ENCODE measurements at places on chromosomes 4 and X.

DNA sequence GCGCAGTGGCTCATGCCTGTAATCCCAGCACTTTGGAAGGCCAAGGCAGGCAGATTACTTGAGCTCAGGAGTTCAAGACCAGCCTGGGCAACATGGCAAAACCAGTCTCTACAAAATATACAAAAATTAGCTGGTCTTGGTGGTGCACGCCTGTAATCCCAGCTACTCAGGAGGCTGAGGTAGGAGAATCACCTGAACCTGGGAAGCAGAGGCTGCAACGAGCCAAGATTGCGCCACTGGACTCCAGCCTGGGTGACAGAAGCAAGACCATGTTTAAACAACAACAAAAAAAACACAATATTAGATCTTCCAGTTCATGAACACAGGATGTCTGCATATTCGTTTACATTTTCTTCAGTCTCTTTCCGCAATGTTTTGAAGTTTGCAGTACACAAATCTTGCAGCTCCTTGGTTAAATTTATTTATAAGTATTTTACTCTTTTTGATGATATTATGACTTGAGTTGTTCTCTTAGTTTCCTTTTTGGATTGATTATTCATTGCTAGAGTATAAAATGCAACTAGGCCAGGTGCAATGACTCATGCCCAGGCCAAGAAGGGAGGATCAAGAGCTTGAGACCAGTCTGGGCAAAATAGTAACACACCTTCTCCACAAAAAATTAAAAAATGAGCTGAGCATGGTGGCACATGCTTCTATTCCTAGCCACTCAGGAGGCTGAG, 30.4 kb upstream of the ABCG2 start:
- no peak for DNase-seq

DNA sequence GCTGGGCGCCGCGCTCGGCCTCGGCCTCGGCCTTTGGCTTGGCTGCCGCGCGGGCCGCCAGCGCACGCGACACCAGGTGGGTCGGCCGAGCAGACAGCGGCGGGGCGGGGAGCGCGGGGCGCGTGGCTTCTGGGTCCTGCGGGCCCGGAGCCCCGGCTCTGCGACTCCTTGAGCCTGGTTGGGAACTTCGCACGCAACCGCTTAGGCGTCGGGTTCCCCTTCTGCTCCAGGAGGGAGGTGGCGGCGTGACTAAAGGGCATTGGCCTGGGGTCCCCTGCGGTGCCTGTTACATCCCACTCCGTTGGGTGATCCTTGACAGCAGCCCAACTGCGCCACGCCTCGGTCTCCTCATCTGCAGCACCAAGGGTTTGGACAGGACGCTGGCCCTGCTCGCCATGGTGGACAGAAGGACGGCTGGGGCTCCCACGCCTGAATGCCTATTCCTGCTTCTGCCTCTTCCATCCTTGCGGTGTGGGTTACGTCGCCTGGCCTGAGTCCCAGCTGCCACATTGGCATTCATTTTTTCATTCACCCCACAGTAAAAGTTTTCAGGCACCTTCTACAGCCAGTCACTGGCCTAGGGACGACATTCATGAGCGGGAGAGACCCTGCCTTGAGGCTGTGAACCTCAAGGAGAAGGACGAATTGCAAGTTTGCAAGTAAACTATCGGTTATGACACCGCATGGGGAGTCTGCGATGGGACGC, 631 bp downstream of the EVC start:
- DNase-seq: peak; percentile 73

DNA sequence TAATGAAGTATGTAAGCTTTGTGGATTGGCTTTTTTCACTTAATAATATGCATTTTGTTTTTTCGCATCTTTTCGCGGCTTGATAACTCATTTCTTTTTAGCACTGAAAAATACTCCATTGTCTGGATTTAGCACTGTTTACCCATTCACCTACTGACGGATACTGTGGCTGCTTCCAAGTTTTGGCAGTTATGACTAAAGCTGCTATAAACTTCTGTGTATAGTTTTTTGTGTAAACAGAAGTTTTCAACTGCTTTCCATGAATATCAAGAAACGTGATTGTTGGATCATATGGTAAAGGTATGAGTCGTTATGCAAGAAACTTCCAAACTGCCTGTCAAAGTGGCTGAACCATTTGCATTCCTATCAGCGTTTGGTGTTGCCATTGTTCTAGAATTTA, 87.6 kb downstream of the BMP3 start:
- no peak for DNase-seq

- DNase-seq: no peak
Observed at GRCh38 chr4:81494031-81494431, 22.3 kb upstream of the RASGEF1B start.

- DNase-seq: peak; percentile 72
Observed at GRCh38 chr4:71189471-71189870, 149.3 kb upstream of the SLC4A4 start.

DNA sequence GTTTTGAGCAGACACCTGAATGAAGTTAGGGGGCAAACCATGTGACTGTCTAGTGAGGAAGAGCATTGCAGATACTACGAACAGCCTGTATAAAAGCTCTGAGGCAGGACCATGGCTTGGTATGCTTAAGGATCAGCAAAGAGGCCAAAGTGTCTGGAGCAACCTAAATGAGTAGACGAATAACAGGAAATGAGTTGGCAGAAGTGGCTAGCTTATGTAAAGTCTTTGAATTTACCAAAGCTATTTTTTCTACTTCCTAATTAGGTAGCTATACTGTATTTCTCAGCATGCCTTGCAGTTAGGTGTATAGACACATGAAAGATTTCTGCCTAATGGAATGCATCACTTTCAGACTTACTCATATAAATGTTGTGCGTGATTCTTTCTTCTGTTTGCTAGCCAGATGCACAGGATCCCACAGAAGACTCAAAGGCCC, 9.3 kb upstream of the GPRIN3 start:
- peak; percentile 54 for DNase-seq

- DNase-seq: peak; percentile 45
Observed at GRCh38 chr4:121307445-121308327, 73.1 kb downstream of the QRFPR start.

- peak; percentile 44 for DNase-seq
Observed at GRCh38 chr4:57051095-57051494, 59.1 kb downstream of the IGFBP7 start.

GRCh38 chr4:36172656-36173055, 71.7 kb downstream of the ARAP2 start:
- no peak for DNase-seq

GRCh38 chrX:27675493-27675892, 85.3 kb downstream of the DCAF8L2 start:
- no peak for DNase-seq

- DNase-seq: no peak
Observed at GRCh38 chr4:158443731-158444130, 78.0 kb upstream of the RXFP1 start.

DNA sequence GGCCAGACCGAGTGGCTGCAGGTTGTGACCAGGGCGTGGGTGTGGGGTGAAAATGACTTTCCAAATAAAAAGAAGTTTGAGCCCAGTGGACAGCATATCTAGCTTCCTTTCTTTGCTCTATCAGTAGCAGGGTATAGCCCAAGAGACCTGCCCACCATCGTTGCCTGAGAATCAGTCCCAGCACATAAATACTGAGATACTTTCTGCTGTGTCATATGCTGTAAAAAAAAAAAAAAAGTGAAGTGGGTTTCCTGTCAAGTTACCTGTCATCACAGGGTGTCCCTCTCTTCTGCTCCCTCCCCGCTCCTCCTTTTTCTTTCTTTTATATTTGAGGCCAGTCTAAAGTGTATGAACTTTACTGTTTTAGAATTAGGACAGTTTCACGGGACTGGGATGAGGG, 330.3 kb upstream of the BOD1L1 start:
- DNase-seq: no peak

DNA sequence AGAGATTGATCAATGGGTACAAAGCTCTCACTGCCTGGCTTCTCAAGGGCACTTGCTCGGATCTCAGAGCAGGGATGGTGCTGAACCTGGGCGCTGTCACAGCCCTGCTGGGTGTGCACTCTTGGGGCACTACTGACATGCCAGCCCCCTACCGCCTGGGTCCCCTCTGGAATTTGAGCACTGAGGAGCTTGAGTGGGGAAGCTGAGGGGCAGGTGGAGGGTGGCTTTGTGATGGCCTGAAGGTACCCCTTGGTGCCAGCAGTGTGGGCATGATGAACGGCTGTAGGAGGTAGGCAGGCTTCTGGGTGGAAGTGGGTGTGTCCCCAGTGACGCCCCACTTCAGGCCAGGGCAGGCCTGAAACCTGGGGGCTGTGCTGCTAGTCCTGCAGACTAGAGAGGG, 379.1 kb upstream of the GRID2 start:
- no peak for DNase-seq

DNA sequence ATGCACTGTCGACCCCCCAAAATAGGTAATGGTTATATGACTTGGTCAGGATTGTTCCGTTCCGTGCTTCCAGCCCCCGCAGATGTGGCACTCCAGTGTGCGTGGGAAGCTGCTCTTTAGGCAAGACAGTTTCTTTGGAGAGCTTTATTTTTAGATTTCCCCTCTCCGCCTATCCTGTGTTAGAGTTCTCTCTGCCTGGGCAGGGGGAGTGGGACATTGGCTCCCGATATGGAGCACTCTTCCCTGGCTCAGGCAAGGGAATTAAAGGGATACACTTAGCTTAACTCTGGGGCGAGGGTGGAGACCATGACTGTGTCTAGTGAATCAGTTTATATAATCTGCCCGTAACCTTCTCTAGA, 36.0 kb downstream of the DLG3 start:
- DNase-seq: no peak

DNA sequence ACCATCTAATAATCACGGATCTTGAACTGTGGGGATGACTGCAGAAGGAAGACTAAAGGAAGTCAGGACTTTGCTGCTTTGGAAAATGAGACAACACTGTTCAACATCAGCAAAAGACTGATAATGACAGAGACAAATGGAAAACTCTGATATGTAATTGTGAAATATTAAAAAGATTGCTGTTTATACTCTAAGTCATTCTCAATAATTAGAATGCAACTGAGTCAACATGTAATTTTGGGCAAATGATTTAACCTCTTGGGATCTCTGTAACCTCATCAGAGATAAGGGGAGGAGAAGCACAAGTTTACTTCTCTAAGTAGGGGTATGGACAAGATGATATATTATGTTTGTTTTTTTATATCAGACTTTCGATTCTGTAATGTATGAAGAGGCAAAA, 121.9 kb downstream of the GASK1B start:
- no peak for DNase-seq

GRCh38 chrX:127708155-127708554, 344.0 kb downstream of the ACTRT1 start:
- no peak for DNase-seq

DNA sequence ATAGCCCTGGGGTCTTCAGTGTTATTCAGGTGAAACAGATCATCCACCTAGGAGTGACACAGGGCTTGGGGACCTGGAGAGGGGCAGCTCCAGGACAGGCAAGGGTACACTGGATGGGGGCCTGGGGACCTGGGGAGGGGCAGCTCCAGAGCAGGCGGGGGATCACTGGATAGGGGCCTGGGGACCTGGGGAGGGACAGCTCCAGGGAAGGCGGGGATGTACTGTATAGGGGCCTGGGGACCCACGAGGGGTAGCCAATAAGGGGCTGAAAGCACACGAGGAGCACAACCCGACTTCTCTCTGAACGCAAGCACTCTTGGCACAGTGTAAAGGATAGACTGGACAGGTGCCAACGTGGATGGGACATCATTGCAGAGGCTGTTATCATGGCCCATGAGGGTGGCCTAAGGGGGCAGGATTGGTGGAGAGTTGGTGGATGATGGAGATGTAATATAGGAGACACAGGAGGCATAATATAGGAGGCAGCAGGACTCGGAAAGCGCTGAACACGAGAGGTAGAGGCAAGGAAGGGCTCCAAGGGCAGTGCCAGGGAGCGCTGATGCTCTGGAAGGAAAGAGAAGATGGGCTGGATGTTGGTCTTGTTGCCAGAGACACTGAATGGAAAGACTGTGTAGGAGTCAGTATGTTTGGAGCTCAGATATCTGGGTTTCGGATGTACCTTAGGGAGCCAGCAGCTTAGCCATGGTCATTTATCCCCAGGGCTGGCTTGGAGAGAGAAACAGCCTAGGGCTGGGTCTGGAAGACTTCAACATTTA, 37.9 kb upstream of the FGFBP2 start:
- no peak for DNase-seq

DNA sequence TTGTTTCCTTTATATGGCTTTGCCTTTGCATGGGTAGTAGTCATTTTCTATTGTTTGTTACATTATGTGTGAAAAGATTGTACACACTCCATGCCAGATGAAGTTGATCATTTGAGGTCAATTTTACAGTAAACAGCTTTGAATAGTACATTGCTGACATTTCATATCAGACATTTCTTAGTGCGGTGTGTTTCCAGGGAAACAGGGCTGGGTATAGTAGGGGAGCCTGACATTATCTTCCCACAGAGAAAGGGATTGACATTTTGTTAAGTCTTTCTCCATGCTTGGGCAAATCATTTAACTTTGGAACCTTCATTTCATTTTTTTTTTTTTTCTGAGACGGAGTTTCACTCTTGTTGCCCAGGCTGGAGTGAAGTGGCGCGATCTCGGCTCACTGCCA, 5.0 kb downstream of the FUNDC2 start:
- DNase-seq: no peak

- peak; percentile 99 for DNase-seq
Observed at GRCh38 chrX:1452516-1453394, at the start of gene ASMTL. Gene ASMTL (minus strand): TSS chrX:1452909. CDS start chrX:1452840, 69 bp downstream.

DNA sequence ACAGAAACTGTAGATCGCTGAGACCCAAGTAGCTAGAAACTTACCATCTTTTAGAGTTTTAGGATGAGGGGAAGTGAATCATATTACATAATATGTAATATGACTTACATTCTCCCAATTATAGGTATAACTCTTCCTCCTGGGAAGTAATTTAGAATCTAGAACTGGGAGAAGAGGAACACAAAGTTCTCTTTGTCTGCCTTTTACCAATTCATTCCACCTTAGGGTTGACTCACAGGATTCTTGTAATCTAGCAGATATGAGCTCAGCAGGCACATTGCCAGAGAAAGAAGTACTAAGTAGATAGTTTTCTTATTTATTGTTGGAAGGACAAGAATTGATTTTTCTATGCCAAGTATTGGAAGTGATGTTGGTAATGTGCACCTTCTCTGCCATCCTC, 58.0 kb upstream of the CCSER1 start:
- no peak for DNase-seq

- no peak for DNase-seq
Observed at GRCh38 chr4:100826067-100826466, 308.2 kb upstream of the EMCN start.

GRCh38 chr4:78560296-78560963, 8.9 kb downstream of the ANXA3 start:
- peak; percentile 95 for DNase-seq
